T-helper 17 cell (primary cell): ENCODE measurements at places on chromosomes 12 and 14.

DNA sequence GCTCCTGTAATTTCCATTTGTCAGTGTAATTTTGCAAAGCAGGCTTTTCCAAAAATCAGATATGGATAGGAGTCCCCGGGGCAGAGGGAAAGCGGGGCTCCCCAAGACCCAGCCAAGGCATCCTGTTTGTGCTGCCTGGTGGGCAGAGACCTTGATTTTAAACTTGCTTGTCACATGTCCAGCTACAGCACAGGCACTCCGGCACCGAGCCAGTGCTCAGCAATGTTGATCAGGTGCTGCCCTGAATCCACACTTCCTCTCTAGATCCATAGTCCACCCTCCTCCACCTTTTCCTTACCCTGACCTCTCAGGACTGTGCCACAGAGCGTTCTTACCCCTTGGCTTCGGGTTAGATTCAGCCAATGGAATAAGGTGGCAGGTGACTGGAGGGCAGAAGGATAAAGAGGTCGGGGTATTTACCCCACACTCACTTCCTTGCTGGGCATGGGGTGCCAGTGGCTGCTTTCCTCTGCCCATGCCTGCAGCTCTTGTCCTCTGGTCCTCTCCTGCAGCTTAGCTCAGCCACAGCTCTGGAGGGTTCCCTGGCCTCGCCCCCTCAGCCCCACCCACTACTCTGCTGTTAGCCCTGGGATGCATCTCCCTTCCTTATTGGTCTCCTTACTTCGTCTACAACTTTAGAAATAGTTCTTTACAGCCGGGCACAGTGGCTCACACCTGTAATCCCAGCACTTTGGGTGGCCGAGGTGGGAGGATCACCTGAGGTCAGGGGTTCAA is 80.1 kb downstream of the IRF2BPL start:
- peaks cover 4% of the 10 kb centered on the region for H3K36me3 ChIP-seq
- peaks cover 20% of the 10 kb centered on the region for H3K4me1 ChIP-seq
- no peaks in the 10 kb centered on the region for H3K27me3 ChIP-seq
- peak overlapping the region; percentile 65 for H3K27ac ChIP-seq
- no peak for DNase-seq

DNA sequence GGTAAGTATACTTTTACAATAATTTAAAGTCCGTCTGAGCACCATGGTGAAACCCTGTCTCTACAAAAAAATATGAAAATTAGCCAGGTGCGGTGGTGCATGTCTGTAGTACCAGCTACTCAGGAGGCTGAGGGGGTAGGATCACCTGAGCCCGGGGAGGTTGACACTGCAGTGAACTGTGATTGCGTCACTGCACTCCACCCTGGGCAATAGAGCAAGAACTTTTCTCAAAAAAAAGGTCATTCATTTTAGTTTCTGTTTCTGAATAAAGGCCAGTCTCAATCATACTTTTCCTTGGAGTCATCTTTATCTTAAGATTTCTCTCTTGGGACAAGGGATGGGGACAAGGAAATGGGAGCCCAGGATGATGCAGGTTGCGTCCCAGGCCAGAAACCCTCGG is 12.9 kb downstream of the ANKRD13A start:
- peak overlapping the region; percentile 74 for H3K4me3 ChIP-seq
- peak overlapping the region; percentile 94 for H3K27ac ChIP-seq
- peaks cover 2% of the 10 kb centered on the region for H3K36me3 ChIP-seq
- peaks cover 43% of the 10 kb centered on the region for H3K4me1 ChIP-seq
- no peaks in the 10 kb centered on the region for H3K27me3 ChIP-seq

DNA sequence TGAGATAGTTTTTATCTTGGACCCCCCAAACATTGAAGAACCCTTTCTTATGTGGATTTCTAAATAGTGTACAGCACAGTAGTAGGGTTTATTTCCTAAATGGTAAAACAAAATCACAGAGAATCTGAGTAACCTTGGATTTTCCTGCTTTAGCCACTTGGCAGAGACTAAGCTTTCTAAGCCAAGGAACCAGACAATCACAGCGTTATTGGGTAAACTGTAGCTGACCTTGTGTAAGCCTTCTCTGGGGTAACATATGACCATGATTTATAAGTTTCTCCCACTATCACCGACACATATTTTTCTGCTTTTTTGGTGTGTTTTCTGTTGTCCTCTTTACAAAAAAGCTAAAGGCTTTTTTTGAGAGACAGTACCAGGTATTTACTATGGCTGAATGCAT is 136.3 kb upstream of the PZP start:
- no peaks in the 10 kb centered on the region for H3K27me3 ChIP-seq
- no peaks in the 10 kb centered on the region for H3K36me3 ChIP-seq
- no peak overlapping the region for H3K4me3 ChIP-seq
- peaks cover 3% of the 10 kb centered on the region for H3K4me1 ChIP-seq
- no peak overlapping the region for H3K27ac ChIP-seq

DNA sequence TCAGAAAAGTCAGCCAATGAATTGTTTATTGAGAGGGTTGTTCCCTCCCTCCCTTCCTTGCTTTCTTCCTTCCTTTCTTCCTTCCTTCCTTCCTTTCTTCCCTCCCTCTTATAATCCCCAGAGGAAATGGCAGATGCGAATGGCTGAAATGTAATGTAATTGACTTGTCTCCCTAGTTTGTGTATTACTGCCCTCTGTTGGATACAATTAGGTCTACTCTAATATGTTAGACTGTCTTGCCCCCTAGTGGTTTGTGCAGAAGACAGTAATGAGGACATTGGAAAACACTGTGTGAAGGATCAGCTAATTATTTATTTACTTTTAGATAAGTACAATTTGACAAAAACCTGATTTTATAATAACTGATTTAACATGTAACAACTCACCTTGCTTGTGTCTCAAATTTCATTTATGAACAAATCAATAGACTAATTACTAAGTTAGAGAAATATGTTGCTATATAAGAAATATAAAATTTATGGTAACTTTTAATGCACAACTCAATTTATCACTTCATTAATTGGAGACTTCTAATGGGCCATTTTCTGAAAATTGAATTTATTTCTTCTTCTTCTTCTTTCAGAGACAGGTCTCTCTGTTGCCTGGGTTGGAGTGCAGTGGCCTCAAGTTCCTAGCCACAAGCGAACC is 229.8 kb upstream of the LRIG3 start:
- no peak for DNase-seq
- H3K36me3 ChIP-seq, result no peaks in the 10 kb centered on the region
- no peaks in the 10 kb centered on the region for H3K4me1 ChIP-seq

DNA sequence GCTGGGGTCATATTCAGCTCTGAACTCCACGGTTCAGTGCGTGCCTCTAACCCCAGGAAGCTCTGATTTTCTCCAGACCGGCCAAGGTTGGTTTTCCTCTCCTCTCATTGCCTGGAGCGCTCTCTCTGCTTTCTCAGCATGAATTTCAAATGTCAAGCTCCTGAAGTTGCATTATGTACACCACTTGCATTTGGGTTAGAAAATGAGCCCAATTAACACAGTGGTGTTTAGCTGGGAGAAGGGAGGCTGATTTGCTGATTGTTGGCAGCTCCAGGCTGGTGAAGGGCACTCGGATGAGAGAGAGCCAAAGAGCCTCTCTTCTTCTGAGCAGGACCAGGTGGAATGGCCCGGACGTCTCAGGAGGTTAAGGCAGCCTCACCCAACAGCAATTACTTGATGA is 570.9 kb downstream of the VRK1 start:
- peaks cover 4% of the 10 kb centered on the region for H3K4me1 ChIP-seq
- H3K27ac ChIP-seq, result peak overlapping the region; percentile 16
- no peaks in the 10 kb centered on the region for H3K27me3 ChIP-seq
- peaks cover 3% of the 10 kb centered on the region for H3K36me3 ChIP-seq
- no peak overlapping the region for H3K4me3 ChIP-seq

DNA sequence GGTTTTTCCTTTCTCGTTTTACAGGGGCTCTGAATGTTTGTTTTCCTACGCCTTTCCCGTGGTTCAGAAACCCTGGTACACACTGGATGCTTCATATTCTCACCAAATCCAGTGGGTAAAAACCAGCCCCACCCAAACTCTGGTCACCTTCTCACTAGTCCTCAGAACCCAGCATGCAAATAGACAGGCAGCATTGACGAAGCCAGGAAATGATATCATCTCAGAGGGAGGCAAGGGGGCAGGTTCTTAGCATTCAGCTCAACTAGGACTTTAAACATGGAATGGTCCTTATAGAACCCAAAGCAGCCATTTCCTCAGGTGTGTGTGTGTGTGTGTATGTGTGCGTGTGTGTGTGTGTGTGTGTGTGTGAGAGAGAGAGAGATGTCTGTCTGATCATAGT is 142.0 kb downstream of the KCNK10 start:
- peaks cover 9% of the 10 kb centered on the region for H3K4me1 ChIP-seq
- H3K27ac ChIP-seq, result no peak overlapping the region
- no peaks in the 10 kb centered on the region for H3K36me3 ChIP-seq
- H3K27me3 ChIP-seq, result peaks cover 6% of the 10 kb centered on the region
- no peak for DNase-seq
- no peak overlapping the region for H3K4me3 ChIP-seq

DNA sequence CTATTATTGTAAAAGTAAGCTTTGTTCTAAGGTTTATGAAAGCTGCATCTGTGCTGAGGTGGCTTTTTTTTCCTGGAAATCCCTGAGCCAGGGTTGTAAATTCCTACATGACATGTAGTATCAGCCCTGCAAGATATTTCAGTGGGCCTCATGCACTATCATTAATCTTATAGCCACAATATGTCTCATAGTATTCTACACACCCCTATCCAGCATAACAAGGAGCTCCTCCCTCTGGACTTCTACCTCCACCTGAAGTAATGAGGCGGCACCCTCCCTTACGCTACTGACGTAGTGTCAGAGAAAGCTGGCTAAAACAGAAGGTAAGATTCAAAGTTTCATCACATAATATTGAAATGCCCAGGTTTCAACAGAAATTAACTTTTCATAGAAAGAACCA is 35.5 kb downstream of the SLC5A8 start:
- no peaks in the 10 kb centered on the region for H3K4me1 ChIP-seq
- no peak overlapping the region for H3K4me3 ChIP-seq
- H3K27ac ChIP-seq, result no peak overlapping the region
- peaks cover 5% of the 10 kb centered on the region for H3K27me3 ChIP-seq
- H3K36me3 ChIP-seq, result no peaks in the 10 kb centered on the region

DNA sequence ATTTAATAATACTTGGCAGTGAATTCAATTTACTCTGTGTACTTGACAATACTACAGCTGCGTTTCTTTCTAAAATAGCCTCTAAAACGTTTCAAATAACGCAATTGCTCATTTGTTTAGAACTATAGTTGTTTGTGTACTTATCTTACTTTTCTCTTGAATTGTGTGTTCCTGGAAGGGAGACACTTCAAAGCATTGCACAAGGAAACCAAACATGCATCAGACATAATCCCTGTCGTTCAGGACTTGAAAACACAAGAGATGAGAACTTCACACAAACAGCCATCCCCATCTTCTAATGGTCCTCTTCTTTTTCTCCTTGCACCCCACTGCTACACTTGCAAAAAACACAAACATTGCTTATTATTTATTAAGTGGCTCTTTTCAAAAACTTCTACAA is 38.5 kb downstream of the PTGER2 start:
- no peaks in the 10 kb centered on the region for H3K27me3 ChIP-seq
- H3K36me3 ChIP-seq, result no peaks in the 10 kb centered on the region
- peak overlapping the region; percentile 93 for H3K27ac ChIP-seq
- H3K4me1 ChIP-seq, result peaks cover 41% of the 10 kb centered on the region
- H3K4me3 ChIP-seq, result peak overlapping the region; percentile 82
- DNase-seq, result no peak

DNA sequence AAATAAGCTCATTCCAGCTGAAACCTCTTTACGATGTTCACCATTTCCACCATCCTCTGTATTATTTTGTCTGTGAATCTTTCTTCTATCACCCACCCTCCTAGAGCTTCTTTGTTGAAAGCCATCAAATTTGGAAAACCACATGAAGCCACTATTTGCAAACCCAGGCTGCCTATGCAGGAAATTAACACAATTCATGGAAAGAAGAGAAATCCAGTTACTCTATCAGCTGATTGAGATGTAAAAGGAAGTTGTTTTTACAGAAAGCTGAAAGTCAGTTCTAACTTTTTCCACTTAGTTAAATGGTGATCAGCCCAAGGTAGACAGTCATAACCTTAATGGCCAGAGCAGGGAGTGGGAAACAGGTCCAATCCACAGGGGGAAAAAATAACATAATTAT is 6.6 kb downstream of the RHOJ start:
- no peaks in the 10 kb centered on the region for H3K4me1 ChIP-seq
- H3K27me3 ChIP-seq, result peaks cover 19% of the 10 kb centered on the region
- no peak for DNase-seq
- no peak overlapping the region for H3K27ac ChIP-seq

GRCh38 chr12:27777141-27777540 is 2.9 kb upstream of the KLHL42 start:
- no peak for DNase-seq
- H3K4me1 ChIP-seq, result peaks cover 16% of the 10 kb centered on the region
- H3K36me3 ChIP-seq, result peaks cover 2% of the 10 kb centered on the region
- H3K27me3 ChIP-seq, result no peaks in the 10 kb centered on the region
- H3K27ac ChIP-seq, result no peak overlapping the region

DNA sequence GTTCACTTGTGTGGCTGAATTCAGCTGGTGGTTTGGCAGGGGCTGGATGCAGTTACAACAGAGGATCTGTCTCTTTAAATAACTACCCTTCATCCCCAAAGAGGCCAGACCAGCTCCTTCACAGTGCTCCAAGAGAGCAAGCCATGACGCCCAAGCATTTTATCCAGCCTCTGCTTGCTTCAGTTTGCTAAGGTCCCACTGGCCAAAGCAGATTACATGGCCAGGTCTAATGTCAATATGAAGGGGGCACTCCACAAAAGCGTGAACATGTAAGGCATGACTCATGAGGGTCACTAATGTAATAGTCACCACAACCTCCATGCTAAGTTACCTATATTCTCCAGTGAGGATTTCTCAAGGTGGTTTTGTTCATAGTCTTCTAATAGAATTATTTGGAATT is 62.9 kb downstream of the MARK3 start:
- peaks cover 3% of the 10 kb centered on the region for H3K36me3 ChIP-seq
- H3K4me1 ChIP-seq, result peaks cover 27% of the 10 kb centered on the region
- DNase-seq, result no peak

GRCh38 chr12:58888131-58888783 is 32.0 kb downstream of the LRIG3 start:
- H3K4me1 ChIP-seq, result no peaks in the 10 kb centered on the region
- H3K4me3 ChIP-seq, result no peak overlapping the region
- H3K36me3 ChIP-seq, result no peaks in the 10 kb centered on the region
- H3K27me3 ChIP-seq, result no peaks in the 10 kb centered on the region
- DNase-seq, result no peak
- H3K27ac ChIP-seq, result no peak overlapping the region

- peaks cover 78% of the 10 kb centered on the region for H3K27me3 ChIP-seq
- no peaks in the 10 kb centered on the region for H3K36me3 ChIP-seq
- no peak overlapping the region for H3K4me3 ChIP-seq
- no peak for DNase-seq
- H3K4me1 ChIP-seq, result no peaks in the 10 kb centered on the region
Measured at GRCh38 chr14:69917287-69917686, 38.1 kb downstream of the SMOC1 start.

GRCh38 chr12:121145221-121145620 is 12.5 kb downstream of the P2RX7 start:
- H3K27ac ChIP-seq, result peak overlapping the region; percentile 0
- peaks cover 21% of the 10 kb centered on the region for H3K4me1 ChIP-seq
- H3K36me3 ChIP-seq, result peaks cover 6% of the 10 kb centered on the region
- H3K4me3 ChIP-seq, result no peak overlapping the region

- H3K27ac ChIP-seq, result no peak overlapping the region
- H3K36me3 ChIP-seq, result no peaks in the 10 kb centered on the region
- no peak for DNase-seq
- no peaks in the 10 kb centered on the region for H3K27me3 ChIP-seq
Measured at GRCh38 chr12:26746121-26746714, 86.8 kb downstream of the ITPR2 start.

- no peak overlapping the region for H3K4me3 ChIP-seq
- H3K27me3 ChIP-seq, result peaks cover 18% of the 10 kb centered on the region
- H3K36me3 ChIP-seq, result no peaks in the 10 kb centered on the region
- DNase-seq, result no peak
- peaks cover 5% of the 10 kb centered on the region for H3K4me1 ChIP-seq
- H3K27ac ChIP-seq, result no peak overlapping the region
Measured at GRCh38 chr12:94795520-94795919, 145.2 kb upstream of the TMCC3 start.
